Mucosa of descending colon (tissue), 3 donors: ENCODE measurements at places on chromosomes 5 and 9. TPM values are rescaled to one million over a fixed set of nuclear protein-coding genes. Genes with fewer than 3 reads are reported as not detected.

DNA sequence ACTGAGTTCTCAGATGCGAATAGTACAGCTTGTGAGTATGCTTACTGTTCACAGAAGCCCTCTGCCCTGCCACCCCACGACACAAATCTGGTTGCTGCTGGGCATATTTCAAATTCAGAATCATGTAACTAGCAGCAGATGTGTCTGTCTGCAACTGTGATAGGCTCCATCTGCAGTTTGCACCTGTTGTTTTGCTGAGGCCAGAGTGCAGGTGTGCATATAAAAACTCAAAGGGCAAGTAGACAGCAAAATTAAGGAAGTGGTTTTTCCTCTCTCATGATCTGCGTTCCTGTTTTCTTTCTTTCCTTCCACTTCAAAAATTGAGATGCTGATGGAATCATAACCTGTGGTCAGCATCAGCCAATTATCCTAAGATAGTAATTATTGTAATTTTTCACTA is 1000.5 kb downstream of the PTPRD start:
- no peak for DNase-seq

DNA sequence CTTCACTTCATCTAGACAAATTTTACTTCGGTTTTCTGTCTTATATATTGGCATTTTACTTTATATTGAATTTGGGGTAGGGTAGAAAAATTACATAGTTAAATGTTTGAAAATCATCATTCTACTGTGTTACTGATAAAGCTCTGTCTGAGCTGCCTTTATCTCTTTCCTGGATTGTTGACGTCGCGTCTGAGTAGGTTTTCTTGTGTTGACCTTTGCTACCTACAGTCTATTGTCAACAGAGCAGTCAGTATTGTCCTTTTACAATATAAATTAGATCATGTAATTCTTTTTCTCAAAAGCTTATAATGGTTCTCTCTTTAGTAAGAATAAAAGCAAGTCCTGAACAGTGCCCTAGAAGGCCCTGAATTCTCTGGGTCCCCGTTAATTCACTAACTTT is 128.2 kb downstream of the HACD4 start:
- no peak for DNase-seq

The MYMK gene
- total RNA-seq = not detected

The TRPM3 gene
- total RNA-seq = 0.29 TPM

The PCDHGA2 gene
- 3.8 TPM for total RNA-seq

The SLCO4C1 gene
- 2.5 TPM for total RNA-seq

The PLAC8L1 gene
- not detected for total RNA-seq
